NCI-H1048 (cell line): ENCODE measurements at places on chromosomes 12 and 14.
A peak's percentile ranks its signal among the peaks of the same experiment; 100 is the strongest.

DNA sequence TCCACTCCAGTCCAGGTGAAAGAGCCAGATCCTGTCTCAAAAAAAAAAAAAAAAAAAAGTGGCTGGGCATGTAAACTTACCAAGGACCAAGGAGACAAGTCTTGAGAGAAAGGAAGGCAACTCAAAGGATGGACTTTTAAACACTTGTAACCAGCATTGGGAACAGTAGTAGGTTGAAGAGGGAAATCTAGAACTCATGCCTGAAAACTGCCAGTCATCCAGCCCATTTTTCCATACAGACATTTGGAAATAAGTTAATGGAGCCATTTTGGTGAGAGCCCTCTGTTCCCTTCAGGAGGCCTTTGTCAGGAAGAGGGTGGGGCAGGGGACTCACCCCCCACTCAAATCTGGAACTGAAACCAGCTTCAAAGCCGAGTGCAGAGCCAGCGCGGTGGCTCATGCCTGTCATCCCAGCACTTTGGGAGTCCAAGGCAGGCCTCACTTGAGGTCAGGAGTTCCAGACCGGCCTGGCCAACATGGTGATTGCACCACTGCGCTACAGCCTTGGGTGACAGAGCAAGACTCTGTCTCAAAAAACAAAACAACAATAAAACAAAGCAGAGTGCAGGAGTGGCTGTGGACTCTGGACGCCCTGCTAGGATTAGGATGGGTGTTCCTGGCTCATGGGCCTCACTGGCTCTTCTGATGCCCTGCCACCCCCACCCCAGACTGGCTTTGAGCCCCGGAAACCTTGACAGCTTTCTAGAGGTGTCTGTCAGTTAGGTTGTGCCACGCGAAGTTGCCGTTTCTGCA, 1.6 kb upstream of the MLXIP start:
- no peak for DNase-seq

DNA sequence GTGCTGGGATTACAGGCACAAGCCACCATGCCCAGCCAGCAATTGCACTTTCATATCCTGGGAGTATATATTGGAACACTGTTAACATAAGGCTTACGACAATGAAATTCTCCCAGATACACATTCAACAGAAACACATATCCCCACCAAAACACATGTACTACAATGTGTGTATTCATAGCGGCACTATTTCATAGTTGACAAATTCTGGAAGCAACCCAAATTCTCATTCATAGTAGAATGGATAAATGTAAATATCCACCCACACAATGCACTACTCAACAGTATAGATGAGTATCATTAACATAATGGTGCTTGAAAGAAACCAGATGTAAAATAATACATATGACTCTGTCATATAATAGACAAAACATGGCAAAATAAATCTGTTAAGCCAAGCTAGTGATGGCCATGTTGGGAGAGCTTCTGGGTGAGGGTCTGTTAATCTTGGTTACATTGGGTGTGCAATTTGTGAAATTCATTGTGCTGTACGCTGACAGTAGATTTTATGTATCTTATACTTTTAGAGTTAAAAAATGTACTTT, 2.6 kb upstream of the DNAAF2 start:
- DNase-seq, result no peak

- DNase-seq, result no peak
Measured at GRCh38 chr12:132154341-132154761, 10.1 kb downstream of the NOC4L start.

GRCh38 chr12:32809196-32809595, 53.5 kb upstream of the YARS2 start:
- DNase-seq, result no peak

GRCh38 chr12:12481631-12482030, 81.0 kb downstream of the DUSP16 start:
- no peak for DNase-seq

- peak; percentile 48 for DNase-seq
Measured at GRCh38 chr12:55619354-55620138, 17.1 kb upstream of the OR10P1 start.

DNA sequence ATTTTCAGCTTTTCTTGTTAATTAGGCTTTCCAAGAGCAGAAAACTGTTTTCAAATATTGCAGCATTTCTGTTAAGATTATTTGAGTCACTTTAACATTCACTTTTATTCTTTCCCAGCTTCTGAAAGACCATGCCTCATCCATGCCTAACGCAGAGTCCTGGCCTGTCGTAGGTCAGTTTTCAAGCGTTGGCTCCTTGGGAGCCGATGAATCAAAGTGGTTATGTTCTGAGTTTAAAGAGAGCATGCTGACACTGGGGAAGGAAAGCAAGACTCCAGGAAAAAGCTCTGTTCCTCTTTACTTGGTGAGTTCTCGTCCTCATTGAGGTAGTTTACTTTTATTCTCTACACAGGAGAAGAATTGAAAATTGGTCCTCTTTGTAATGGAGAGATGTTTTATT, 33.1 kb downstream of the TDP1 start:
- DNase-seq, result no peak

DNA sequence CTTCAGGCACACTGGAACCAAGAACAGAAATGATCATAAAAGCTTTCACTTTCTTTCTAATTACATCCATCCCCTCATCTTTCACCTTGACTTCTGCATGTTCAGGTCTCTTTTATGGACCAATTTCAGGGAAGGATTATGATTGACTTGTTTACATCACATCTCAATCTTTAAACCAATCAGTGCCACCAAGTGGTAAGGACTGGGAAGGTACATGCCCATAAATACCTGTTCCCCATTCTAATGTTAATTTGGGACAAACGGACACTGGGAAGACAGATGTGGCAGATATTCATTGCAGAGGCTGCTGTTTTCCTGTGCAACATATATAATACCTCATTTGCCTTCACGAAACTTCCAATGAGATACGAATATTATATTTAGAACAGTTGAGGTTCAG, 978.1 kb downstream of the GALC start:
- no peak for DNase-seq

- DNase-seq, result peak; percentile 32
Measured at GRCh38 chr14:68862954-68863594, 70.2 kb upstream of the ZFP36L1 start.

- DNase-seq, result no peak
Measured at GRCh38 chr12:33649992-33650391, 210.4 kb upstream of the SYT10 start.

- DNase-seq, result no peak
Measured at GRCh38 chr14:103684871-103685270, 30.4 kb downstream of the XRCC3 start.

- no peak for DNase-seq
Measured at GRCh38 chr14:36217027-36217426, 40.5 kb upstream of the PTCSC3 start.

DNA sequence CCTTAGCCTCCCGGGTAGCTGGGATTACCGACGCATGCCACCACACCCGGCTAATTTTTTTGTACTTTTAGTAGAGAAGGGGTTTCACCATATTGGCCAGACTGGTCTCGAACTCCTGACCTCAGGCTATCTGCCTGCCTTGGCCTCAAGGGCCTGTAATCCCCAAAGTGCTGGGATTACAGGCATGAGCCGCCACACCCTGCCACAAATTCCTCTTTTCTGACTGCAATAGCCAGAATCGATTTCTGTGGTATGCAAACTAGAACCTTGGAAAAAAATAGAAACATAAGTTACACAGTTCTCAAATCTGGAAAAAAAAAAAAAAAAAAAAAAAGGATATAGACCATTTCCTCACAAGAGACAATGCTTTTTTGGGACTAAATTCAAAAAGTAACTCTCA, 184.6 kb upstream of the EGLN3 start:
- no peak for DNase-seq

DNA sequence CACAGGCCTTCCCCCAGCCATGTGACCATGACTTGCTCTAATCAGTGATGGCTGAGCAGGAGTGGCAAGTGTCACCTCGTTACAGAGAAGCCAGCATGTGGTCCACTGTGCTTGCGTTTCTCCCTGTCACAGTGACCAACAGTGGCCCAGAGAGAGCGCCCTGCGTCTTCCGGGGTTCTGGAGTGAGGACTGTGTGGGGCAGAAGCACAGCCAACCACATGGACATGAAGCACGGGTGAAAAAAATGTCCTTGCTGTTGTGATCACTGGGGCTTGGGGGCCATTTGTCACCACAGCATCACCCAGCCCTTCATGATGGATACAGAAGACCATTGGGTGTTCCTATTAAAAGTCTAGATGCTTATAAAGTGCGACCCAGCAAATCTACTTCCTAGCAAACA, 174.6 kb upstream of the C14orf180 start:
- no peak for DNase-seq

DNA sequence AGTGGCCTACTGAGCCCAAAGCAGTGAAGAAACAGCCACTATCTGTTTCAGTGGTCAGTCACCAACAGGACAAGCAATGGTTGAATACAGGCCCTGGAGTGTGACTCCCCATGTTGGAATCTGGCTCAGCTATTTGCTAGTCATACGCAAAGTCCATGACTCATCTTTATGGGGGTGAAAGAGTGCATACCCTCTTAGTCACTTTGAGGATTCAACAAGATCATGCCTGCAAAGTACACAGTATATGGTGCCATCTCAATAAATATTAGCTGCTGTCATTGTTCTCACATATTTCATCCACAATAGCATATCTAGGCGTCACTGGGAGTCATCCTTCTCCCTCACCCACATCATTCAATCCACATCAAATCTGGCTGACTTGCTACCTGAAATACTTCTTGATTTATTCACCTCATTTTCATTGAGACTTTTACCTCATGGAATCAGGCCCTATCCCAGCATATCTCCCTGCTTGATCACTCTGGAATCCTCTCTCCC, 26.4 kb upstream of the STAB2 start:
- no peak for DNase-seq

GRCh38 chr14:72855913-72856312, 38.0 kb downstream of the DPF3 start:
- DNase-seq, result no peak

DNA sequence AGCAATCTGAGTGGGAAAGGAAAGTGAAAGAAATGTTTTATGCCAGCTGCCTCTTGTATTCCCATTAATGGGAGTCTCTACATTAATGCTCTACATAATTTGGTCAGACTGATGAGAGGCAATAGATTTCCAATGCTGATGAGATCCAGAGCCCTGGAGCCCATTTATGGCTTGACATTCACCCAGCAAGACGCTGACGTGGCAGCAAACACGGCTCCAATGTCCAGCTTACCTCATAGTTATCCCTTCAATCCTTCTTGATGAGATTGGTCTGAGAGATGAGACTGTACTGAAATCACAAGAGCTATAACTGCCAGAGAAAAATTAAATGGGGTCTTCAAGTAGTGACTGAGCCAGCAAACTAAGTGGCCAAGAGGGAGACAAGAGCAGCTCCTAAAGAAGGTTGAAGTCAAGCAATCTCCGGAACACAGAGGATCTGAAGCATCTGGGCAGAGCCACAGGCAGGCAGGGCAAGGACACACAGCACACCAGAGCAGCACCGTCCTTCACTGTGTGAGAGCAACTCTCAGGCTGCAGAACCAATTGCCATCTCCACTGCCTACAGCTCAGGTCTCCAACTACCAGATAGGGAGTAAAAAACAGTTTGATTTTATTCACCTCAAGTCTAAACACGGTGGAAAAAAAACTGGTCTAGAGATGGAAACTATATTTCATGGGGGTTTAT, 7.3 kb upstream of the MYO1A start:
- DNase-seq, result no peak

- DNase-seq, result no peak
Measured at GRCh38 chr12:67671892-67672291, 23.3 kb downstream of the DYRK2 start.

- DNase-seq, result no peak
Measured at GRCh38 chr14:104795781-104796686, 486 bp upstream of the AKT1 start.

GRCh38 chr12:54173906-54174471, 14.8 kb downstream of the SMUG1 start:
- no peak for DNase-seq

DNA sequence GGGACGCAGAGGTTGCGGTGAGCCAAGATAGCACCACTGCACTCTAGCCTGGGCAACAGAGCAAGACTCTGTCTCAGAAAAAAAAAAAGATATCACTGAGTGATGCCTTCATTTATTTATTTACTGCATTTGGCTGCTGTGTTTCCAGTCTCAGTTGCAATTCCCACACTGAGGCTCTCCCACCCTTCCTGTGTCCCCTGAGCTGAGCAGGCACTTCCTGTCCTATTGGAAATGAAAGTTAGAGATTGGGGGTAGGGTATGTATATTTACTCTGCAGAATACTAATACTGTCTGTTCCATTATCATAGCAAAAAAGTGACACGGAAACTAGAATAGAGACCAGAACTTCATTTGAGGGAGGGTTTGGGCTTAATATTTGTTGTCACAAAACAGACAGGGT, 1.6 kb upstream of the RBMS2 start:
- DNase-seq, result no peak

- DNase-seq, result no peak
Measured at GRCh38 chr12:131101006-131101405, 147.3 kb downstream of the ADGRD1 start.

GRCh38 chr14:76298896-76299295, 77.0 kb upstream of the ESRRB start:
- DNase-seq, result no peak

DNA sequence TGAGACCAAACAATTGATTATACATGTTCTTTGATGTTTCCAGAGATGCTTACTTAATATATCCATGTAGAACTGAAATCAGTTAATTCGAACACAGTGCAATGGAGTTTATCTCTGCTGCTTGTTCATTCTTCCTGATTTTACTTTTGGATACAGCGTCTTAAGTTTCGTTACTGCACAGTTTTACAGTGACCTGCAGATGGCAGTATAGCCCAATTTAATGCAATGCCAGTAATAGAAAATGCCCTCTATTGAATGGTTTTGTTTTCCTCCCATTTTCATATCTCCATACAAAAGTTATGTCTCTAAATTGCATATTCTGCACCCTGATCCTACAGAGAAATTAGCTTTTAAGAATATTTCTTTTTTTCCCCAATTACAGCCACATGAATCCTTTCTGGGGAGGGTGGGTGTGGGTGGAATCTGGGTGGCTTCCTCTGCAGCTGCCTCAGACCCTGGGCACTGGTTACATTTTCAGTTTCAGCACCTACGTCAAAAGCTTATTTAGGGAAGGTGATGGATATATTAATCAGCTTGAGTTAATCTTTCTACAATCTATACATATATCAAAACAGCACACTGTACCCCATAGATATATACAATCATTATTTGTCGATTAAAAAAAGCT, 101.1 kb upstream of the DCD start:
- no peak for DNase-seq

DNA sequence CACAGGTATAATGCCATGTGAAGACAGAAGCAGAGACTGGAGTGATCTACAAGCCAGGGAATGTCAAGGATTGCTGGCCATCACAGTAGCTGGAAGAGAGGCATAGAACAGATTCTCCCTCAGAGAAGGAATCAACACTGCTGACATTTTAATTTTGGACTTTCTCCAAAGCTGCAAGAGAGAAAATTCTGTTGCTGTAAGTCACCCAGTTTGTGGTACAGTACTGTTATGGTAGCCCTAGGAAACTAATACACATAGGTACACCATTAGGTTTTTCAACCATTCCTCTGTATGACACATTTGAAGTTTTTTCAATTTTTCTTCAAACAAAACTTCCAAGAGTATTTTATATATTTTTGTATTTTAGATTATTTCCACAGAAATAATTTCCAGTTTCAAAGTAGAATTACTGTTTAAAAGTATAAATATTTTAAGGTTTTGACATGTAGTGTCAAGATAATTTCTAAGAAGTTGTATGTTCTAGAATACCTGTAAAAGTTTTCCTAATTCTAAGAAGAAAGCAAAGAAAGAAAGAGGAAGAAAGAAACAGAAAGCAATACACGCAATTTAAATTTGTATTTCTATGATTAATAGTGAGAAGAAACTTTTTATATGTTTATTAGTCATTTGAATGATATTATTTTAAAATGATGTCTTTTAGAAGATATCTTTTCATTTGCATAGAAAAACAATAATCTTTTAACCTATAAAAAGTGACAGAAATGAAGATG, 64.9 kb upstream of the CATSPERB start:
- no peak for DNase-seq
